Activated CD4-positive, alpha-beta T cell treated with anti-CD3 and anti-CD28 coated beads, Interleukin-2, amount 10 ng/mL, durations not matched to agents 24 days and 14 days (primary cell): ENCODE measurements at places on chromosomes 4 and X. TPM values are rescaled to one million over a fixed set of nuclear protein-coding genes. Genes with fewer than 3 reads are reported as not detected.

- H3K4me3 ChIP-seq, result no peak overlapping the region
- no peaks in the 10 kb centered on the region for H3K27me3 ChIP-seq
- no peak overlapping the region for H3K27ac ChIP-seq
- no peaks in the 10 kb centered on the region for H3K4me1 ChIP-seq
- H3K36me3 ChIP-seq, result no peaks in the 10 kb centered on the region
- DNase-seq, result no peak
Observed at GRCh38 chr4:24928708-24929107, 15.9 kb upstream of the CCDC149 start.

The SLC25A14 gene
- total RNA-seq, result 9.1 and 11.9 TPM in 2 replicates

- no peak overlapping the region for H3K27ac ChIP-seq
- DNase-seq, result no peak
- H3K27me3 ChIP-seq, result no peaks in the 10 kb centered on the region
- H3K36me3 ChIP-seq, result no peaks in the 10 kb centered on the region
- no peak overlapping the region for H3K4me3 ChIP-seq
- H3K4me1 ChIP-seq, result peaks cover 26% of the 10 kb centered on the region
Observed at GRCh38 chr4:10161146-10161545, 44.5 kb upstream of the WDR1 start.

- H3K36me3 ChIP-seq, result peaks cover 15% of the 10 kb centered on the region
- H3K4me3 ChIP-seq, result no peak overlapping the region
- peak; percentile 70 for DNase-seq
- peaks cover 30% of the 10 kb centered on the region for H3K4me1 ChIP-seq
- no peak overlapping the region for H3K27ac ChIP-seq
Observed at GRCh38 chrX:86002076-86002896, 45.1 kb downstream of the CHM start.

The INTS6L gene
- total RNA-seq, result 30.6 and 35.7 TPM in 2 replicates
